NCI-H526 (cell line): ENCODE measurements at places on chromosomes 11 and 22.

GRCh38 chr11:128273736-128274135, 313.6 kb downstream of the ETS1 start:
- DNase-seq, result no peak

DNA sequence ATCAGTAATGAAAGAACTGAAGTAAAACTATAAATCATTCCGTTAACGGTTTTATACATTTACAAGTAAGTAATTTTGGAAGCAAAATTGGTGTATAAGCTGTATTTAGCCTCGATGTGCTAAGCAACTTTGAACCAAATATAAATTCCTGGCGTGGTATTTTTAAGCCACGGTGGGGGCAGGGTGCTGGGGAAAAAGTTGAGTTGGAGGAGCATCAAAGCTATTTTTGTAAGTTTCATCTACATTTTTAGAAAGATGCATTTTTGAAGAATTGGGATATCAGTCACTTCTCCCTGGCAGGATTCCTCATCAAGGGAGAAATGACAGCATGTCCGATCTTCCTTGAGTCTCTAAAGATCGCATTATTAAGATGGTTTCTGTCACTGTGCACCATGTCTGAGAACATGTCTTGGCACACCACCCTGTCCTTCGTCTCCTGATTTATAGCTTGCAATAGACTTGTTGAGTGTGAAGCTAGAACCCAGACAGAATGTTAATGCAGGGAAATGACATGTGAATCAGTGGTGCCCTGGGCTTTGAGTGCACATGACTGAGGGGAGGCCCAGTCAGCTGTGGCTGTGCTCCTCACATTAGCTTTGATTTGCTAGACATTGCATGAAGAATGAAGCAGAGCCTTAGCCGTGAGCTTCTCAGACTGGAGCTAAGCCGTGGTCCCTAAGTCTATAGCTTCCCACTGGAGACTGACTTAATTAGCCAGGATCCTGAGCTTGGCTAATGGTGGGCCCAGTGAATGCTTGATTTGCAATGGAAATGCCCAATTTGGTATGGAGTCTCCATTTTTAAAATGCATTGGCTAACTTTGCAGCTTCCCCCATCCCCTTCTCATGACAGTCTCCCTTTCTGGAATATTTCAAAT, 127.0 kb downstream of the COMMD9 start:
- no peak for DNase-seq

- no peak for DNase-seq
Measured at GRCh38 chr22:48629631-48630432, 1197.8 kb downstream of the BRD1 start.

DNA sequence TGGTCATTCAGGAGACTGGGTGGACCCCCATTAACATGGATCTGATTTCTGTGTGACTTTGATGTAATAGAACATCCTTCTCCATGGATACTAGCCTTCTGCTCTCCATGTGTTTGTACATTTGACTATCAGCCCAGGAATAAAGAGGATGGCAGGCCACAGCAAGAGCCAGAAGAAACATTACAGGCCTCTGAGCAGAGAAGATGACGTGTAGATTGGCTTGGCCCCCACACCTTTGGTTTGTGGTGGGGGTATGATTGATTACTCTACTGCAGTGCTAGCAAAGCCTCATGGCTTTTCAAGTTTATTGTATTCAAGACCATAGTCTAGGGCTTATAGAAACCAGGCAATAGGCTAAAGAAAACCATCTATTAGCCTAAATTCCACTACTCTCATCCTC, 77.0 kb downstream of the GRAMD1B start:
- DNase-seq, result no peak

DNA sequence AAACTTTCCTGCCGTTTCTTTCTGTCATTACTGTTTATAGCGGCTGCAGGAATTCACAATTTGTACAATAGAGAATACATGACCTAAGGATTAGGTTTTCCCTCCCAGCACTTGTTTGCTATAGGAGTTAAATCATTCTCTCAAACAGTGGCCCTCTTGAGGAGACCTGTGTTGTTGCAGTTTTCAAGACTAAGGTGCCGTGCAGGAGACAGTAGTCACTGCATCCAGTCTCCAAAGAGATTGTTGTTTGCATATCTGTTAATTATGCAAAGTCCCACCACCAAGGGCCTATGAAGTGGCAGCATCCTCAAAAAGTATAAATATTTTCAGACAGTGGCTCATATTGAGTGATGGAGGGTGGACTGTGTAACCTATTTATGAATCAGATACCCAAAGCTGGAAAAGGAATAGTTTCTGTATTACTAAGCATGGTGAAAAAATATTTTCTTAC, 2.3 kb downstream of the PRSS23 start:
- DNase-seq, result peak; percentile 94

GRCh38 chr22:47995264-47995627, 1232.8 kb downstream of the TBC1D22A start:
- no peak for DNase-seq

GRCh38 chr11:122205036-122205435, 89.0 kb upstream of the BLID start:
- no peak for DNase-seq
